NCI-H1417 treated with DMSO at 0.1 percent for 48 hours (cell line): ENCODE measurements at places on chromosomes 4 and X.

- no peak for DNase-seq
Observed at GRCh38 chrX:124530803-124531202, 184.4 kb downstream of the SH2D1A start.

GRCh38 chrX:78946178-78946931 is 1.2 kb downstream of the P2RY10 start:
- no peak for DNase-seq

DNA sequence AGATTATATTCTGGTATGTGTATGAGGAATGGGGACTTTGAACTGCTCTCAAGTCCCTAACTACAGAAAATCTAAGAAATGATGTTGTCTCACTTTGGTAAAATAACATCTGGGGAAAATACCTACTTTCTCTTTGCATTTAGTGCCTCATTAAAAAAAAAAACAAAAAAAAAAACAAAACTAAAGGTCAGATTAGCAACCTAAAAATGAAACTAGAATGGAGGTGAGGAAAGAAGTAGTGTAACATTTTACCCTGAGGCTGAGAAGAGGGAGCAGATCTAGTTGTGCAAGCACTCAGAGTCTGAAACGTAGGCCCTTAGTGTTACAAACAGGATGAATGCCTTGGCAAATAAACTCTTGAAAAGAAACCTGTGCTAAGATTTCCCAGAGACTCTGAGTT is 56.0 kb downstream of the VGLL1 start:
- DNase-seq: no peak

DNA sequence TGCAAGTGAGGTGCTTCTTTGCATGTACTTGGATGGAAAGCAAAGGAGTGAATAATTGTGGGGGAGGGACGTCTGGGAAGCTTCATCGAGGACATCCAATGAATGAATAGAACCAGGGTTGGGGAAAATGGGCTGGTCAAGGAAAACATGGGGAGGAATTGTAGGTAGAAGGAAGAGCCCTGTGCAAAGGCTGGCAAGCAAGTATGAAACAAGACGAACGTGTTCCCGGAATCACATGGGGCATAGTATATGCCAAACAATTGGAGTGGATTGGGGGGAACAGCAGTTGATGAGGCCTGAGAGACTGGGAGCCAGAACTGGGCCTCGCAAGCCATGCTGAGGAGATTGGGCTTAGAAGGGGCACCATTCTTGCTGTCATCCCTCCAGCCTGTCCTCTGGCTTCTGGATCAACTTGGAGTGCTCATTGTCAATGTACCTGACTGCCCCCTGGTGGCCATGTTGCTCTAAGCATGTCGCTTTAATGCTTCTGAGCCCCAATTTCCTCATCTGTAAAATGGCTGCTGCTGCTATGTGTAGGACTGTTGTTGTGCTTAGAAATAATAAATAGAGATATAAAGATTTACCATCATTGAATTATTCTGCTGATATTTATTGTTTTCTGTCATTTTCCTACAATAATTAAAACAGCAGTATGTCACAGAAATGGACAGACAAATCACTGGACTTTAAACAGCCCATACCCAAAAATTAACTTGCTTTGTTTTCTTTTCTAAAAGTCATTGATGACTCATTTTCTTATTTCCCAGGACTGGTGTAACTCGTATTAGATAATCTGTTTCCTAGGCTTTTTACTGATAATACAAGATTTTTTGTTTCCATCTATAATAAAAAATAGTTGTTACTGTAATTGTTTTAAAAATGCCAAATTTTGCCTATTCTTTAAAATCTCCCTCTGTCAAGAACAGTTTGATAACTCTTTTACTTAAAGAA is 66.4 kb downstream of the JADE3 start:
- DNase-seq: no peak

DNA sequence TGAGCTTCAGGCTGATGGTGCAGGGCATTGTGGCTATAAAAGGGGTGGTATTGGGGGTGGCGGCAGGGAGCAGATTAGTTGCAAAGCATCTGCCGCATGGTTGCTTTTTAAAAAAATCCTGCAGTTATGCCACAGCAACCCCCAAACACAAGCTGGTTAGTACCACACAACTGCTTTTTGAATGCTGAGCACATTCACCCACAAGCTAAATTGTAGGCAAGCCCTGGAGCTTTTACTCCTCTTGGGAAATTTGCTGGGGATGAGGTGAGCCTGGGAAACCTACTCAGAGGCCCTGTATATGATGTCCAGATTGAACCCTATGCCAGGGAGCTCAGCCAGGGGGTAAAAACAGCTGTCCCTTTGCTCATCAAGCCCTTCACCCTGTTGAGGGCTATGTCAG is 33.8 kb upstream of the TRIM2 start:
- DNase-seq: no peak

DNA sequence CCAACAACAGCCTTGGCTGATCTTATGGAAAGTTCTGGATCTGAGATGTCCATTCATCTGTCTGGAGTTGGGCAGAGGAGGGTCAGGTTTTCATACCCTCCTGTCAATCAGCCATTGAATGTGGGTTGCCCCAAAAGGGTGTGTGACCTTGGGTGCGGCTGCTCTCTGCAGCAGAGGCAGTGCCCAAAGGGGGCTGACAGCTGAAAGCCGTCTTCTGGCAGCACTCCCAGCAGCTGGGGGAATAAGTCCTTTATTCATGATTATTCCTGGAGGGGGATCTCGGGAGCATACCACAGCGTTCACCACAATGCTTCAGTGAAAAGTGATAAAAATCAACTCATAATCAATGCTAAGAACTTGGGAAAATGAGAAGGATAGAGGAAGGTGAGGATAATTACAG is 54.7 kb downstream of the OTC start:
- DNase-seq: no peak

GRCh38 chr4:88320780-88321373 is 36.5 kb upstream of the PPM1K start:
- DNase-seq: no peak

GRCh38 chr4:47471591-47471990 is 8.1 kb upstream of the COMMD8 start:
- no peak for DNase-seq

GRCh38 chr4:180485407-180485806 is 1757.8 kb upstream of the TENM3 start:
- DNase-seq: no peak

GRCh38 chr4:110905367-110905766 is 282.5 kb upstream of the PITX2 start:
- no peak for DNase-seq

DNA sequence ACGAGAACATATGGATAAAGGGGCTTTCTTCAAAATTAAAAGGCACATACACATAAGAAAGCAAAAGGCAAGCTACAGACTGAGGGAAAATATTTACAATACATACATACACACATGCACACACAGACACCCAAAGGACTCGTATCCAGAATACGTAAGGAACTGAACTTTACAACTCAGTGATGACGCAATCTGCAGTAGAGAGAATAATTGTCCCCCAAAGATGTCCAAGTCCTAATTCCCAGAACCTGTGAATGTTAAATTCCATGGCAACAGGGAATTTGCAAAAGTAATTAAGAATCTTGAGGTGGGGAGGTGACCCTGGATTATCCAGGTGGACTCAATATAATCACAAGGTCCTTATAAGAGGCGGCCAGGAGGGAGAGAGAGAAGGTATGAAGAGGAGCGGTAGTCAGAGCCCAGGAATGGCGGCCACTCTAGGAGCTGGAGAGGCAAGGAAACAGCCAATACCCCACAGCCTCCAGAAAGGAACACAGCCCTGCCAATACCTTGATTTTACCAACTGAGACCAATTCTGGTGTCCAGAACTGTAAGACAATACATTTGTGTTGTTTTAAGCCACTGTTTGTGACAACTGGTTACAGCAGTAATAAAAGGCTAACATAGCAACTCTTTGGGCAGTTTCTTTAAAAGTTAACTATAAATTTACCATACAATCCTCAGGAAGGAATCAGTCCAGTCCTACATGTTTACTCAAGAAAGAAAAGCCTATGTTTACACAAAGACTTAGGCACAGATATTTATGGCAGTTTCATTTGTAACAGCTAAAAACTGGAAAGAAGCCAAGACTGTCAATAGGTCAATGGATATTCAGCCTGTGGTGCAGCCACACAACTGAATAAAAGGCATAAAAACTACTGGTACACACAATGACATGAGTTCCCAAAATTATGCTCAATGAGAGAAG is 27.3 kb upstream of the STS start:
- DNase-seq: peak; percentile 81

DNA sequence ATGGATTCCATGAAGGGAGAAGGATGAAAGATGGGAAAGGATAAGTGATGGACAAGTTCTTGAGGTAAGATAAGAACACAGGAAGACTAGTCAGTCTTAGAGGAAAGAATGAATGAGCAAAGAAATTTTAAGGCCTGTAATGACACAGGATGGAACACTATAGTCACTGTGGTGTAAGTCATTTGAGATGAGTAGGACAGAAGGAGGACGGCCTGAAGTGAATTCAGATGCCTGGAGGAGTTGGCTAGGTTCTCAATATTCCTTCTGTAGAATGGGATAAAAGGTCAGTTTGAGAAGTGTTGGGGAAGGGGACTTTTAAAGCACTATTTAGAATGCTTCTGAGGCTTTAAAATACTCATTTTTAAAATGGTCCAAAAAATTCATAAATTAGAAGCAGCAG is 3.9 kb downstream of the MSMO1 start:
- DNase-seq: no peak

DNA sequence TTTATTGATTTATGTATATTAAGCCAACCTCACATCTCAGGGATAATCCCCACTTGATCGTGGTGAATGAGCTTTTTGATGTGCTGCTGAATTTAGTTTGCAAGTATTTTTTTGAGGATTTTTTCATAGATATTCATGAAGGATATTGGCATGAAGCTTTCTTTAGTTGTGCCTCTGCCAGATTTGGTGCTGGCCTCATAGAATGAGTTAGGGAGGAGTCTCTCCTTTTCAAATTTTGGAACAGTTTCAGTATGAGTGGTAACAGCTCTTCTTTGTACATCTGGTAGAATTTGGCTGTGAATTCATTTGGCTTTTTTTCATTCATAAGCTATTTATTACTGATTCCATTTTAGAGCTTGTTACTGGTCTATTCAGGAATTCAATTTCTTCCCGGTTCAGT is 197.2 kb upstream of the NDST4 start:
- no peak for DNase-seq

DNA sequence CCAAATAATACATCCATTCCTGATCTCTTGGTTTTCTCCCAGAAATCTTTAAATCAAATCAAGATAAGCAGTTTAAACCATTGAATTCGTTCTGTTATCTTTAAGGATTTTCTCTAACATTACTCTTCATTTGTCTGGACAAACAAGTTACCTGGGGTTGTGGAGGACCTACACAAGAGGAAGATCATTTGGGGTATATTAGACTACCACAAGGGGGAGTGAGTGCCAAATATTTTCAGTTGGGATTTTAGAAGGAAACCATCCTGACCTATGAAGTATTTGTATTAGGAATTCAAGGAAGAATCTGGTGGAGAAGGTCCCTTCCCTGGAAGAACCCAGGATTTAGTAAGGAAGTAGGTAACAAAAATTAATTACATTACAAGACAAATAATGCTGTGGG is 12.0 kb upstream of the DCHS2 start:
- no peak for DNase-seq

GRCh38 chrX:378443-378842 is 8.3 kb downstream of the PPP2R3B start:
- DNase-seq: no peak

DNA sequence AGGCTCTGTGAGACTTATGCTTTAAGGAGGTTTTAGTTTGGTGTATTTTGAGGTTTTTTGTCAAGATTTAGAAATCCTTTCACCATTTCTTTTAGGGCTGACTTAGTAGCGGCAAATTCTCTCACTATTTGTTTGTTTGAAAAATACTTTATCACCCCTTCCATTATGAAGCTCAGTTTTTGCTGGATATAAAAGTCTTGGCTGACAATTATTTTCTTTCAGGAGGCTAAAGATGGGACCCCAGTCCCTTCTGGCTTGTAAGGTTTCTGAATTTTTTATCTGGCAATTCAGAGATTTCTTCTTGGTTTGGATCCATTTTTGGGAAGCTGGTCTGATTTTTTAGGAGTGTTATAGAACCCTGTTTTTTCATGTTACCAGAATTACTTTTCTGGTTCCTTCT is 88.5 kb downstream of the ACTRT1 start:
- no peak for DNase-seq

GRCh38 chr4:84046551-84046950 is 452.5 kb downstream of the NKX6-1 start:
- no peak for DNase-seq

- DNase-seq: no peak
Observed at GRCh38 chr4:141028024-141028529, 105.2 kb downstream of the RNF150 start.

DNA sequence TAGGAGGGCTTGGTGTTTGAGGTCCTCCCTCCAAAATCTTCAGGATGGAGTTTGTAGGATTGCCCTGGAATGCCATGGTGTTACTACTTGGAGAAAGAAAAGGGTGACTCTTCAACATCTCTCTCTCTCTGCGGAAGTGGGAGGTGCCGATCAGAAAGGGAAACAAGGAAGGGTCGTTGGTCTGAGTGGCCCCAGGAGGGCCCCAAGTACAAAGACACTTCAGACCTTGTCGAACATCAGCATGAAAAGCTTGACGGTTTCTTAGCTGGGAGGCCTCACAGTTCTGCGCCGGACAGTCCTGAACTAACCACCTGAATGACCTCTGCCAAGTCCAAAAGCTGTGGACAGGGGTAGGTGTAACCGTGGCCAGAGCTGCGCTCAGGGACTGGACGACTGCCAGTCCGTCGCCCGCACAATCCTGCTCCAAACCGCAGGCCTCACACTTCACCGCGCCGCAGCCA is 646 bp upstream of the GSX2 start:
- no peak for DNase-seq

GRCh38 chrX:128019218-128019617 is 33.0 kb downstream of the ACTRT1 start:
- DNase-seq: no peak

- DNase-seq: no peak
Observed at GRCh38 chrX:23066588-23067281, 67.0 kb downstream of the DDX53 start.

DNA sequence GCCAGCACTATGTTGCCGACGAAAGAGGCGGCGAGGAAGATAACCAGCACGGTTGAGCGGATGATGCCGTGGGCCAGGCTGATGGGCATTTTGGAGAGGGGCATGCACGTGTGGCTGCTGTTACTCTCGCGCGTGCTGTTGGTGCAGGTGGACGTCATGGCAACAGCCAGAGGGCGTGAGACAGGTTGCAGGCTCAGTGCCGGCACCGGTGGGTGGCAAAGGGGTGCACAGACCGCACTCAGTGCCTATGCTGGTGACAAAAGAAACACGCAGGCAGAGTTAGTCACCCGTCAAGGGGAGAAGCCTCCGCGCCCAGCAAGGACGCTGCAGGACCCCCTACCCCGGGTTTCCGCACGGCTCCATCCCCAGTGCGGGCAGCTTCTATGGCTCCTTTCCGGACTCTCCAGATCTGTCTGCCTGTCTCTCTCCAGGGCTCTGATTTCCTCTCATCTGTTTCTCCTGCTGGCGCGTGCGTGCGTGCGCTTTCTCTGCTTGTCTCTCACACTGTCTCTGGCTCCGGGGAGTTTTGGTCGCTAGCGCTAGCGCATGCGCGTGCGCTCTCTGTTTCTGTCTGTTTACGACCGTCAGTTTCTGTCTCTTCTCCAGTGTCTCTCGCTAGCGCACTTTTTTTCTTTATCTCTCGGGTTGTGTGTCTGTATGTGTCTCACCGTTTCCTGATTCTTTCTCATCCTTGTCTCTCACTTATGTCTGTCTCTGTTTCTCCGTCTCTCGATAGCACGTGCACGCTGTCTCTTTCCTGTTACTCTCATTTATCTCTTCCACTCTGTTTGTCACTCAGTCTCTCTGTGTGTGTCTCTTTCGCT is 2.1 kb downstream of the GPR101 start:
- peak; percentile 2 for DNase-seq

GRCh38 chr4:182343453-182343852 is 100.3 kb downstream of the TENM3 start:
- no peak for DNase-seq
